Liver (tissue), 10 donors: ENCODE measurements at places on chromosomes 2 and 18. TPM values are rescaled to one million over a fixed set of nuclear protein-coding genes. Genes with fewer than 3 reads are reported as not detected.

DNA sequence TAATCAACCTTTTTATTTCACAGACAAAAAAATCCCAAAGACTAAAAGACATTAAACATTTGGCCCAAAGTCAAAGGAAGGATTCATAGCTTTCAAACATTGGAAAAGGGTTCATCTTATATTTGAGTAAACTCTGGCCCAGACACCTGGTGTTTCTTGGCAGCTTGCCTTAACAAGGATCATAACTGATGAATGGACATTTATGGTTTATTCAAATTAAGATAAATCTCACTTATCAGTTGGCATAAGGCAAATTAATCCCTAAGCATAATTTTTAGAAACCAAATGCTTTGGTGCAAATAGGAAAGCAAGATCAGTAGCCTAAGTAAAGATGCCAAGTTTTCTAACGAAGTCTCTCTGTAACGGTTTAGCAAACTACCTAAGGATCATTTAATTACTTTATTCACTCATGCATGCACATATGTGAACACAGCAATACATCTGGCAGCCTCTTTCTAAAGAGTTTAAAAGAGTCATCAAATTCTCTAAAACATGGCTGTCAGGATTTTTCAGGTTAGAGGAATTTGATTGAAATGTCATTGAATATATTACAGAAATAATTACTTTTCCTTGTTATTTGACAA is 323.4 kb upstream of the RBMS1 start:
- no peak for DNase-seq

DNA sequence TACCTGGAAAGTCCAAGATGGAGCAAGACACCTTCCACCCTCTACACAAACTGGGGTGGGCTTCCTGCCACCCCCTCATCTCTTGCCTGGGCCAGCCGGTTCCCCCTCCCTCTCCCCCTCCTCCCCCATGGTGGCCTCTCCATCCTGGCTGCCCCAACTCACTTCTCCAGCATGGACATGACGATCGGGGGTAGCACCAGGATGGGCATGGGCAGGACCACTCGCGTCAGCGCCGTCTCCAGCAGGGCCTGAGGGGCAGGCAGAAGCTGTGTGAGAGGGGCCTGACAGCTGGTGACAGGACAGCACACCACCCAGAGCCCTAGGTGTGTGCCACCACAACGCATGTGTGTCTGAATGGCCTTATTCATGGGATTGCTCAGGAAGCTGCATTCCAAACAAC is 51.0 kb downstream of the EMX1 start:
- no peak for DNase-seq

- DNase-seq, result no peak
These were observed 32.7 kb upstream of the ZNF638 start for GRCh38 chr2:71298914-71299313.

DNA sequence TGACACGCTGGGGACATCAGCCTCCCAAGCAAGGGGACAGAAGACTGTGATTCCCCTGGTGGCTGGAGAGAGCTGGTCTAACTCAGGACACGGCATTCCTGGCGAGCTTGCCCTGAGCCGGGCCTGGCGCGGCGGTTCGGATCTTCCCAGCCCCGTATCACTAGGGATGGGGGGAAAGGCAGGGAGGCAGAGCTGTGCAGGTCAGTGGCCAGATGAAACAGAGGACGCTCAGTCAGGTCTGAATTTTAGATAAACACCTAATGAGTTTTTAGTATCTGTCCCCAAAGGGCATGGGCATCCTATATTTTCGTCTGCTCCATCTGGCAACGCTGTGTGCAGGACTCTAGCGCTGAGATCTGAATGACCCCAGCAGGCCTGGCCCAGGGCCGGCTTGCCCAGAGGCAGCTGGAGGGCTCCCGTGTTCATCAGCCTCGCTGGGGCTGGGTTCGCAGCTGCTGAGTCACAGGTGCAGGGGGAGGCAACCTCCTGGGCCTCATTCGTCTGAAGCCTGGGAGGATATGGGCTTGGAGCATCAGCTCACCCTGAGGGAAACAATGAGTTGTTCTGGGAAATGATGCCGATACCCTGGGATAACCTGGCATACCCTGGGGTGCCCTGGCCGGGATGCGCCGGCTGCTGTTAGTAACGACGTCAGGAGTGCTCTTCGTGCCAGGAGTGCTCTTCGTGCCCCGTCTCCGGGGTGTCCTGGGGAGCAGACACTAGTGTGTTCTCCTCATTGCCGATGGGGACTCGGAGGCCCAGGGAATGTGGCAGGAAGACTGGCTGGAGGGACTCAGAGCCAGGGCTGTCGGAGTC is 48.1 kb upstream of the HPCAL1 start:
- DNase-seq, result no peak

DNA sequence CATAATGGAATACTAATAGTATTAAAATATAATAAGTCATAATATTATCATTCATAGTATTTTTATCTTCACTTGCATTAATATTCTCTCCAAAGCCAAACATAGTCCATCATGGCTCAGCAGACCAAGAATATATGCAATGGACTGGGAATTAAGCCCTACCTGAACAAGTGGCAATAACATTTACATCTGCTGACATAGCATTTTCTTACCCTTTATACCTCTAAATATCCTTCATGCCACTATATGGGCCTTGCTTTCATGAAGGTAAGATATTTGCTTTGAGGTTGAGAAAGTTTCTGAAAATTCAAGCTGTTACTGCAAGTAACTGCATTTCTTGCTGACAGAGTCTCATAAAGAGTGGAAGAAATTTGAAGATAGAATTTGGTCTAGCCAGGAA is 847.4 kb upstream of the GCFC2 start:
- DNase-seq, result no peak

DNA sequence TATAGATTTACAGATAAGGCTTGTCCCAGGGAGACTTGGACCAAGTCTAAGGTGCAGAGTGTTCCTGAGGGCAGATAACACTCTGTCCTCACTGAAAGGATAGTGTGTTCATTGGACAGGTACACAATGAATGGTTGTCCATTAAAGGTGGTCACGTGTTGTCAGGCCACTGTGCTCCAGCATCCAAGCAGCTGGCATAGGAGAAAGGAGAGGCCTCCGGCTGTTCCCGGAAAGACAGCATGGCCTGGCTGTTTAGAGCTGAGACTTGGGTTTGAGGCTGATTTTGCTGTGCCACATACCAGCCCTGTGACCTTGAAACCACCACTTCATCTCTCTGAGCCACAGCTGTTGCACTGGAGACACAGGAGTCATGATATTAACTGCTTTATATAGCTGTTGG is 19.6 kb upstream of the SULT1C3 start:
- no peak for DNase-seq

DNA sequence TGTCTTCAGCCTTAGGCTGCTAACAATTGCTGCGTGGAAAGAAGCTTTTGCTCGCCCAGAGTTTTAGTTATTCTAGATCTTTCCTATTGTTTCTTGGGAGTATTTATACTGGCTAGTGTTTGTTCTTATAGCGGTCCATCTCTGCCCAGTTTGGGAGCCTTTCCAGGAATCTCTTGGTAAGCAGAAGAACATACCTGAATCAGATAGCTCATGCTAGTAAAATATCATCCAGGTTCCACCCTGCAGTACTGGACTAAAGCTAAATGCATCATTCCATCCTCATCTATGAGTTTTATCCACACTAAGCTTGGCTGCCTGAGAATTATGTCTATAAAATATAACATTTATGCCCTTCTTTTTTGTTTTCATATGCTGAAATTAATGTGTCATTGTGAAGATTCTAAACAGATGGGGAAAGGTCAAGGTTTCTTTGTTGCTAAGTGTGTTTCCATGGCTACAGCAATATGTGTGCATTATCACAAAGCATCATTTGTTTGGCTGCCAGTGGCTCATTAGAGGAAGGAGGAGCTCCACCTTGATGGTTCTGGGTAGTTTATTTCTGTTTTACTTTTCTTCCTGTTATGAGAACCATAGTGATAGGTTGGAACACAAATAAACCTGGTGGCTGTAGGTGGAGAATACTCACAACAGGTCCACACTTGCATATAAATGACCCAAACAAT is 182.8 kb downstream of the PIK3C3 start:
- DNase-seq, result no peak

DNA sequence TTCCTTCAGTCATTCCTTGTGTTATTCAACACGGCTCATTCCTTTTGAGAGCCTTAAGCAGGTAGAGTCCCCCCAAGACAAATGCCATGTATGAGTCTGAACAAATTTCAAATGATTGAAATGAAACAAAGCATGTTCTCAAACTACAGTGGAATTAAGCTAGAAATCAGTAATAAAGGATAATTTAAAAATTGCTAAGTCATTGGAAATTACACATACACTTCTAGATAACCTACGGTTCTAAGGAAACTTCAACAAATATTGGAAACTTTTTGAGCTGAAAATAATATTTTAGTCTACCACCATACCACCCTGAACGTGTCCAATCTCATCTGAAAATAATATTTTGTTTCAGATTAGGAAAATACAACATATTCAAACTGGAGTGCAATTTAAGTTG is 71.8 kb upstream of the UGP2 start:
- no peak for DNase-seq

- no peak for DNase-seq
These were observed 565.2 kb upstream of the ID2 start for GRCh38 chr2:8116661-8117060.

- DNase-seq, result no peak
These were observed 25.1 kb upstream of the ARHGAP25 start for GRCh38 chr2:68709421-68709911.

DNA sequence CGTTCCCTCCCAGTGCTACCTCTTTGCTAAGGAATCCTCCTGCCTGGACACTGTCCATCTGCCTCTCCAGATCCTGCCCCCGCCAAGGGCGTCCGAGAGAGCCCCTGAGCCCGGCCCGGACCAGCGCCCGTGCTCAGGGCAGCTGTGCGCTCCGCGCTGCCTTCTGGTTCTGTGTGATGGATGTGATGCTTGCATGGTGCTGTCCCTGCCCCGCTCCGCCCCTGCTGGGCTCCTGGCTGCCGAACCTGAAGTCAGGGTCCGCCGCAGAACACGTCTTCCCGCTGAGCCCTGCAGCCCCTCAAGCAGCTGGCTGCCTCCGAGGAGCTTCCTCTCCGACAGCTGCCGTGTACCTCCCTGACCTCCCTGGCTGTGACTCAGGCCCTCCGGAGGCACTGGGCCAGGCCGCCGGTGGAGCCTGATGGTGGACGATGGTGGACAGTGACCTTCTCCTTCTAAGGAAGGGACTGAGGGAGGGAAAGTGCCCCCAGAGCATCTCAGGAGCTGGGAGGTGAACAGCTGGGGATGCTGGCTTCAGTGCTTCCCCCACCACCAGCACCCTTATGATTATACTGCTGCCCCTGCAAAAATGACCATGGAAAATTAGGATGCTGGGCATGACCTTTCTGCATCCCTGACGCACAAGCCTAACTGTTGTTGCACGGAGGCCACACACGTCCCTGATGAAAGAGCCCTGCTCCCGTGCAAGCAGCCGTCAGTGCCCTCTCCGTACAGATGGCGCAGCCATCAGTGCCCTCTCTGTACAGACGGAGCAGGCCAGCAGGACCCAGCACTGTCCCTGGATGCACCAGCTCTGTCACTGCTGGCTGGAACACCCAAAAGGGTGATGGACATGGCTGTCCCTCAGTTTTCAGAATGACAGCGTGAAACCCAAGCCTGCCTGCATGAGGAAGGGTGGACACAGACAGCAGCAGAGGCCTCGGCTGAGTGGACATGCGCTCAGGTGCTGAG is 99.3 kb downstream of the TPO start:
- no peak for DNase-seq

DNA sequence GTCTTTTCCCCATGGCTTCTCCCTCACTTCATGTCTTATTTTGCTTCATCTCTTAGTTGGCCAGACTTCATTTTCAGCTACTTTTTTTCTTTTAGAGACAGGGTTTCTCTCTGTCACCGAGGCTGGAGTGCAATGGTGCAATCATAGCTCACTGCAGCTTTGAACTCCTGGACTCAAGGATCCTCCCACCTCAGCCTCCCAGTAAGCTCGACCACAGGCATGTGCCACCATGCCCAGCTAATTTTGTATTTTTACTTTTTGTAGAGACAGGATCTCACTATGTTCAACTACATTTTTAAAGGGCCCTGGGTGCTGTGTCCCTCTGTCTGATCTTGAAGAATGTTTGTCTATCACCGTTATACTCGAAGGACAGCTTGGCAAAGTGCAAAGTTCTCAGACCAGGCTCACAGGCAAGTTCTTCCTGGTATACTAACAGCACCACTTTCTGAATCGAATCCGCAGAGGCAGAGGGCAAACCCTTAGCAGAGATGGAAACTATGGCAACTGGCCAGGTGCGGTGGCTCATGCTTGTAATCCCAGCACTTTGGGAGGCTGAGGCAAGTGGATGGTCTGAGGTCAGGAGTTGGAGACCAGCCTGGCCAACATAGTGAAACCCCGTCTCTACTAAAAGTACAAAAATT is 60.9 kb downstream of the SOWAHC start:
- DNase-seq, result no peak

GRCh38 chr2:191710411-191710900 is 32.5 kb downstream of the NABP1 start:
- no peak for DNase-seq

- no peak for DNase-seq
These were observed 112.6 kb downstream of the KLHL29 start for GRCh38 chr2:23497536-23497935.

DNA sequence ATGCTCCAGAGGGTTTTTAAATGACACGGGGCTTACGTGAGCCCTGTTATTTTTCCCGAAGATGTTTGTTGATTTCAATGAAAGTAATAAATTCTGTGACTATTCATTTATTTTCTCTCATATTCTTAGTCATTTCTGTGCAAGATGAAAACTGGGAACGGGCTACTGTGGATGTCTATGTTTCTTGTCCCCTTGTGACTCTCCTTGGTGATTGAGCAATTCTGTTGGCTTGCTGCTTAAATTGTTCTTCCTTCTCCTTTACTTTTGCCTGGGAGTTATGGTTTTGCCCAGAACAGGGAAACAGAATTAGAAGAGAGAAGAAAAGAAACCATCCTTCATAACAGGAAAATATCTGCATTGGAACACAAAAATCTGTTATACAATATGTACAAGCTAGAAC is 508.2 kb upstream of the DSEL start:
- no peak for DNase-seq

GRCh38 chr2:114005110-114005783 is 115.4 kb downstream of the ACTR3 start:
- no peak for DNase-seq

Gene PLGLB2
- total RNA-seq, result 450 TPM

Gene CRYGC
- total RNA-seq, result not detected

Gene SCYGR7
- total RNA-seq, result not detected

Gene GPBAR1
- 0.42 TPM for total RNA-seq

Gene AQP12B
- total RNA-seq, result not detected
